Neural crest cell (in vitro differentiated cells): ENCODE measurements at places on chromosomes 12 and 14. TPM values are rescaled to one million over a fixed set of nuclear protein-coding genes. Genes with fewer than 3 reads are reported as not detected.

Gene KIF26A
- total RNA-seq, result 15.0 and 15.2 TPM in 2 replicates

Gene CACNA1C
- total RNA-seq, result 1.6 and 1.9 TPM in 2 replicates

- H3K4me3 ChIP-seq, result no peak overlapping the region
- no peak for DNase-seq
- no peaks in the 10 kb centered on the region for H3K36me3 ChIP-seq
- H3K27me3 ChIP-seq, result peaks cover 59% of the 10 kb centered on the region
- no peaks in the 10 kb centered on the region for H3K4me1 ChIP-seq
Measured at GRCh38 chr12:52754135-52754534, 23.0 kb downstream of the KRT76 start.

Gene NKX2-1
- total RNA-seq, result not detected in 2 replicates

DNA sequence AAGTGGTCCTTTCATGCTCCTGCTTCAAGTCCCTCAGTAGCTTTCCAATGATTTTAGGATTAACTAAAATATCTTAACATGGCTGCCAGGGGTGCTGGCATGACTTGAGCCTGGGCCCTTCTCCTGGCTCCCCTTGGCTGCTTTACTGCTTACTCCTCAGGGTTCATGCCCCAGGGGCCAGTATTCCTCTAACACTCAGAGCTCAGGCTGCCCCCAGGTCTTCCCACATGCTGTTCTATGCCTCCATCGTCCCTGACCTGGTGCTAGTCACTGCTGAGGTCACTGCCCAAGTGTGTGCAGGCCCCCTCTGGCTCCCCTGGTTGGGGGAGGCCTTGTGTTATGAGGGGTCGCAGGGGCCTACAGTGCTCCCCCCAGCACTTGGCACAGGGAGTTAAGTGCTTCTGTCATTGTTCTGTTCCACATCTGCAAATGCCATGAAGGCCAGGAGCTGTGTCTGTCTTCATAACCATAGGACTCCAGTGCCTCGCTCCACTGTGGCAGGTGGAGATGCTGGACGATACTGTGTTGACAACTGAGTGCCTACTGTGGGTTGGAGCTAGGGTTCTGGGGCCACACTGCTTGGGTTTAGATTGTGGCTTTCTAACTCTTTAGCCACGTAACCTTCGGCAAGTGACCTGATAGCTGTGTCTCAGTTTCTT lies 190.6 kb downstream of the CALM1 start:
- H3K4me1 ChIP-seq, result peaks cover 6% of the 10 kb centered on the region
- no peak for DNase-seq
- H3K4me3 ChIP-seq, result no peak overlapping the region
- no peaks in the 10 kb centered on the region for H3K27me3 ChIP-seq
- peak overlapping the region; percentile 19 for H3K27ac ChIP-seq
